ENCODE measurements at places on chromosomes 7 and 10. TPM values are rescaled to one million over a fixed set of nuclear protein-coding genes. Genes with fewer than 3 reads are reported as not detected.

DNA sequence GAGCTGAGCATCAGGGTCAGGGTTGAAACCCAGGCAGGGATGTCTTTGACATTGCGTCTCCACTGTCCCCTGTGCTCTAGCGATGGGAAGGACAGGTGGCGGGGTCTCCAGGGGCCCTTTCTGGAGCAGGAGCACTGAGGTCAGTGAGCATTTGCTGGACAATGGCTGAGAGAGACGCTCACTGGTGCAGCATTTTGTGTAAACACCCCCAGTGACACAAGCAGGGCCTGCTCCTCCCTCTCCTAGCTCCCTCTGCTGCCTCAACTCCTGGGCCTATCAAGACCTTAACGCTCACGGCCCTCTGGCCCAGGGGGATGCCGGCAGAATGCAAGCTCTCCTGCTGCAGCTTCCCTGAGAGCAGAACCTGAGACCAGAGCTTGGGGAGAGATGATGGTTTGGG lies 17.4 kb upstream of the INMT start:
- DNase-seq = no peak

DNA sequence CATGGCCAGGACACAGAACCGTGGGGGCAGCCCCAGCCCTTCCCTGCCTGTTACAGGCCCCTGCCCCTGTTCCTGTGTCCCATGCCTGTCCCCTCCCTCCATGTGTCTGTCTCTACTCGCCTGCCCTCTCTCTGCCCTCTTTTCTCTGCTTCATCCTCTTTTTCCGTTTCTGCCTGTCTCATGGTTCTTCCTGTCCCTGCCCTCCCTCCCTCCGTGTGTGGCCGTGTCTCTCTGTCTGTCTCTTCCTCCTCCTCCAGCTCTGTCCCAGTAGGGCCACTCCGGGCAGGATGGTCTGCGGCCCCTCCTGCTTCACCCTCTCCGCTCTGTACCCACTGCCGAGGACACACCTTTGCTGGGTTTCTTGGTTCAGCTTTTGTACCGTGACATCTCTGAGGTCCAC lies 137.4 kb downstream of the FAM53B start:
- DNase-seq = no peak

DNA sequence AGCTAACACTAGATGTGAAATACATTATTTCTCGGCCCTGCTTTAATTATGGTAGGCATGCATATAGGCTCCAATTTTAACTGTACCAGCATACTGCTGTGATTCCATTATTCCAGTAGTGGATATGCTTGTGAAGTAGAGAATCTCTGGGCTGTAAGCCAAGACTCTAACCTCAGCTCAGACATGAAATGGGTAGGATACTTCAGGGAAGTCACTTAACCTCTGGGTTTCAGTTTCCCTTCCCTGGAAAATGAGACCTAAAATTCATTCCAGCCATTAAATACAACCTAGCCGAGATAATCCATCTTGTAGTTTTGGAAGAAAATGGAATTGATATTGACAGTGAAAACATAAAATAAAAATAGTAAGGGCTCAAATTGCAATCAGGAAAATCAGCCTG lies 59.6 kb upstream of the TRIL start:
- no peak for DNase-seq

GRCh38 chr10:46539596-46540411 lies 16.7 kb downstream of the GPRIN2 start:
- no peak for DNase-seq

DNA sequence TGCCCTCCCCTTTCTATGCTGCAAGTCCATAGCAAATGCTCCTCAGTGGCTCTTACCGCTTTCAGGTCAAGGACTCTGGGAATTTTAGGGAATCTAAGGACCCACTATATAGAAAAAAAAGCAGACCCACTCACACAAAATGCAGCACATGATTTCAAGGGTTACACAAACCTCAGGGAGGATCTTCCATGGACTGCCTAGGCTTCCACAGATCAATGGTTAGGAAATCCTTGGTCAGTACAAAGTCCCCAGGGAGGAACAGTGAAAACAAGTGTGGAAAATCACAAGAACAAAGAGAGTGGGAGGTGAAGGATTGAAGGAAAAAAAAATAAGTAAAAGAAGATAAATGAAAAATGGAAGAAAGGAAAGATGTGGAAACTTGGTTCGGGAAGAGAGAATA lies 188.4 kb downstream of the AHR start:
- no peak for DNase-seq

GRCh38 chr10:99534939-99535763 lies 2.4 kb downstream of the NKX2-3 start:
- no peak for DNase-seq

DNA sequence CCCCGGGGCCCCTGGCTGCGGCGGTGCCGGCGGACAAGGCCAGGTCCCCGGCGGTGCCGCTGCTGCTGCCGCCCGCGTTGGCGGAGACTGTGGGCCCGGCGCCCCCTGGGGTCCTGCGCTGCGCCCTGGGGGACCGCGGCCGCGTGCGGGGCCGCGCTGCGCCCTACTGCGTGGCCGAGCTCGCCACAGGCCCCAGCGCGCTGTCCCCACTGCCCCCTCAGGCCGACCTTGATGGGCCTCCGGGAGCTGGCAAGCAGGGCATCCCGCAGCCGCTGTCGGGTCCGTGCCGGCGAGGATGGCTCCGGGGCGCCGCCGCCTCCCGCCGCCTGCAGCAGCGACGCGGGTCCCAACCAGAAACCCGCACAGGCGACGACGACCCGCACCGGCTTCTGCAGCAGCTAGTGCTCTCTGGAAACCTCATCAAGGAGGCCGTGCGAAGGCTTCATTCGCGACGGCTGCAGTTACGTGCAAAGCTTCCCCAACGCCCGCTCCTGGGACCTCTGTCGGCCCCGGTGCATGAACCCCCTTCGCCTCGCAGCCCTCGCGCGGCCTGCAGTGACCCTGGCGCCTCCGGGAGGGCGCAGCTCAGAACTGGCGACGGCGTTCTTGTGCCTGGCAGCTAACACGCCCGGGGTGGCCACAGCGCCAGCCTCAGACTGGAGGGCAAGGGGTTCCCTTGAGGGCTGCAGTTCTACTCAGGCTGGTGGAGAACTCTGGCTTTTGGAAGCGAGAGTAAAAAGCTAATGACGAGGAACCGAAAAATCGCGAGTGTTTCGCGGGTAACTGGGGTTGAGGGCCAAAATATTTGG lies 804 bp downstream of the FRAT1 start:
- peak; percentile 82 for DNase-seq

DNA sequence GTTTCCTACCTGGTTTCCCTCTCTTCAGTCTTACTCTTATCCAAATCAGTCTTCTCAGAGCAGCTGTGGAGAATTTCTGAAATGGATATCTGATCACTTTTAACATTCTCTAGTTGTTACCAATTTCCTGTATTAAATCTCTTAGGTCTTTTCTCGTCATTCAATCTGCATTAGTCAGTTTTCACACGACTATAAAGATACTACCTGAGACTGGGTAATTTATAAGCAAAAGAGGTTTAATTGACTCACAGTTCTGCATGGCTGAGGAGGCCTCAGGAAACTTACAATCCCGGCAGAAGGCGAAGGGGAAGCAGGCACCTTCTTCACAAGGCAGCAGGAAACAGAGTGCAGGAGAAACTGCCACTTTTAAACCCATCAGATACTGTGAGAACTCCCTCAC lies 444.8 kb downstream of the GATA3 start:
- DNase-seq = no peak

DNA sequence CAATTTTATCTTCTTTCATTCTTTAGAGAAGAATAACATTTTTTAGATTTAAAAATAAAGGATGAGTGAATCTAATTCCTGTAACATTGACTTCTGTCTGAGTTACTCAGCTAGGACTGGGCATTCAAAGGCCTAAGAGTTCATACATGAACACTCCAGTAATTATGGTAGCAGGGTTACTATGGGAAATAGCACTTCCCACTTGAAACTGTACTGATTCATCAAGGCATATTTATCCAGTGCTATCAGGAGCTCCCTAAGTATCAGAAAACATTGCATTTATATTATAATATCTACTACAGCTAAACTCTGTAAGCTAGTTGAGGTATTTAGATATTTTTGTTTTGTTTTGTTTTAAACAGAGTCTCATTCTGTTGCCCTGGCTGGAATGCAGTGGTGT lies 41.8 kb downstream of the NDUFB2 start:
- DNase-seq = no peak

DNA sequence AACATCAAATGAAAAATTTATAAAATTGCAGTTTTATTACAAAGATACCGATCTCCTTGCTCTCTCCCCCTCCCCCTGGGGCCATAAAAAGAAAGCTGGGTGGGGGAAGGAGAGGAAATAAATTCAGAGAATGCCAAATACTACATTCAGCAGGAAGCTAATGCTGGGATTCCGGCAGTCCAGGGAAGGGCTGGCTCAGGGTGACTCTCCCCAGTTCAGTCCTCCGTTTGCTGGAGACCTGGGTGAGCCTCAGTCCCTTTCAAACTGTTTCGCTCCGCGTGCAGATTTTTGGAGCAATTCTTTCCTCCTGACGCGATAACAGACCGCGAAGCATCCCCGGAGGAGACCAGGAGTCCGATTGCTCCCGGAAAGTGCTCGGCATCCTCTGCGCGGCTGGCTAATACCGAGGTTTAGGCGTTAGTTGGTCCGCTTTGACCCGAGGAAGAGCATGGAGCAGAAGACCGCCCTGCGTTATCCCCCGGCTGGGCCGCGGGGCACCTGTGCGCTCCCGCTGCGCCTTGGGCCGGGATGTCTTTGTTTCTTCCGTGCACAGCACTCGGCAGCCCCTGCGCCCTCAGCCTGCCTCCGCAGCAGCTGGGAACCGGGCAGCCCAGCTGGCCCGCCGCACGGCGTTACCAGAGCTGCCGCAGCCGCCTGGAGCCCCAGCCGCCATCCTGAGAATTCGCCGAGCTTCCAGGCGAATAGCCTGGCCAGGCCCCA lies 3.9 kb upstream of the HOXA2 start:
- DNase-seq = no peak

- no peak for DNase-seq
Measured at GRCh38 chr7:91181949-91182348, 82.3 kb upstream of the FZD1 start.

GRCh38 chr7:113100121-113100603 lies 13.5 kb upstream of the GPR85 start:
- no peak for DNase-seq

GRCh38 chr7:24939416-24939815 lies 40.6 kb downstream of the OSBPL3 start:
- DNase-seq = no peak

DNA sequence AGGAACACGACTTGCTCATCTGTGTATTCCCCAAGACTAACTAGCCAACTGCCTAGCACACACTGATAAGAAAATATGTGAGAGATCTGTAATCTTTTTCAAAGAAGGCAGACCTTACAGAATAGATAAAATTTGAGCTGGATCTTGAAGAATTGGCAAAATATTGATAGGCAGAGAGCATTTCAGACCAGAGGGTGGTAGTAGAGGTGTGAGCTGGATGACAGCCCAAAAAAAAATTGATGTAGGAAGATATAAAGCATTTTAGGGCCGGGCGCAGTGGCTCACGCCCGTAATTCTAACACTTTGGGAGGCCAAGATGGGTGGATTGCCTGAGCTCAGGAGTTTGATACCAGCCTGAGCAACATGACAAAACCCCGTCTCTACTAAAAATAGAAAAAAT lies 1.2 kb upstream of the ZNF746 start:
- no peak for DNase-seq

- no peak for DNase-seq
Measured at GRCh38 chr7:461117-461452, 58.6 kb downstream of the PDGFA start.

- no peak for DNase-seq
Measured at GRCh38 chr7:158310924-158311666, 276.5 kb downstream of the PTPRN2 start.

DNA sequence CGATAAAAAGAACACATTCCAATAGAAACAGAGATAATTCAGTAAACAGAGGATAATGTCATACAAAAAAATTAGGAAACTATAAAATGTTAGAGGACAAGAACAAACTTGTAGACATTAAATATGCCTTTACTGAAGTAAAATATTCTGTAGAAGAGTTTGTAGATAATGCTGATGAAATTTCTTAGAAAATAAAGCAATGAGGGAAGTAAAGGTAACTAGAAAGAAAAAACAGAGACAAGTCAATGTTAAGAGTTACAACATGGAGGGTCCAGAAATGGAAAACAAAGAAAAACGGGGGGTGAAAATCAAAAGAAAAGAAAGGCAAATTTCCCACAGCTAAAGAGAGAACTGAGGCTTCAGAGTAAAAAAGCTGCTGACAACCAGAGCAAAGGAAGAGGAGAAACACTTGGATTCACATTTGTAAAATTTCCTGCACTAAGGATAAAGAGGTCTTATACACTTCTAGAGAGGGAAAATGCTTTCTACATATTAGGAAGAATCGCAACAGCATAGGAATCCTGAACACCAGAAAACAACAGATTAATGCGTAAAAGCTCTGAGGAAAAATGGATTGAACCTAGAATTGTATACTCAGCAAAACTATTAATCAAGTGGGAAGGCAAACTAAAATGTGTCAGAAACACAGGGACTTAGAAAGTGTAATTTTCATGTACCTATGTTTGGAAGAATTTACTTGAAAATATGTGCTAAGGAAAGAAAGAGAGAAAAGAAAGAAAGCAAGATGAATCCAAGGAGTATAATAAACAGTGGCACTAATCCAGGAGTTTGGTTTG lies 55.0 kb upstream of the AGR3 start:
- no peak for DNase-seq

GRCh38 chr7:78433421-78433820 lies 634.8 kb downstream of the PHTF2 start:
- no peak for DNase-seq

- DNase-seq = no peak
Measured at GRCh38 chr10:620417-620816, 69.1 kb downstream of the DIP2C start.

GRCh38 chr7:30735631-30736030 lies 16.3 kb upstream of the INMT start:
- no peak for DNase-seq

DNA sequence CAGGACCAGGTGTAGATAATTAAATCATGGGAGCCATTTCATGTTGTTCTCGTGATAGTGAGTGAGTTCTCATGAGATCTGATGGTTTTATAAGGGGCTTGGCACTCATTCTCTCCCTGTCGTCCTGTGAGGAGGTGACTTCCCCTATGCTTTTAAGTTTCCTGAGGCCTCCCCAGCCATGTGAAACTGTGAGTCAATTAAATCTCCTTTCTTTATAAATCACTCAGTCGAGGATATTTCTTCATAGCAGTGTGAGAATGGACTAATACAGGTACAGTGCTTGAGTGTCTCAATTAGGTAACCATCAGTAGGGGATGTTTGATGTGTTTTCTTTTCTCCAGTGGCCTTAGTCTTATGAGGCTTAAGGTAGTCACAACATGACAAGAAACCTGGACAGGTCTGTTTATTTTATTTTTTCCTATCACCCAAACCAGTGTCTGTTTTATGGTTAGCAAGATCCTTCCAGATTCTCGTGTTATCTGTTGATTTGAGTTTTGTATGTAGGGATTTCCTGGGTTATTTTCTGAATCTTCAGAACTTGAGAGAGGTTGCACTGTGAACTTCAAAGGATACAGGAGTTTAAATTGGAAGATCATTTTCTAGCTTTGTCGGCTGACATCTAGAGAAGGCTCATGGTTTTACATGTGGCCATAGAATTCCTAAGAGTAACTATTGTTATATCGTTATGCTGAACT lies 32.1 kb downstream of the UMAD1 start:
- no peak for DNase-seq

Gene CCDC3
- 4.7 TPM for total RNA-seq

Gene GPR26
- not detected for total RNA-seq

Gene PRLHR
- not detected for total RNA-seq

Gene EGFR
- total RNA-seq = 11.4 TPM

Gene IL2RA
- 3.8 TPM for total RNA-seq

Gene BTBD16
- not detected for total RNA-seq

Measured in Right ventricle myocardium inferior (tissue), 1 donor.